ENCODE measurements at places on chromosomes 4 and X.

DNA sequence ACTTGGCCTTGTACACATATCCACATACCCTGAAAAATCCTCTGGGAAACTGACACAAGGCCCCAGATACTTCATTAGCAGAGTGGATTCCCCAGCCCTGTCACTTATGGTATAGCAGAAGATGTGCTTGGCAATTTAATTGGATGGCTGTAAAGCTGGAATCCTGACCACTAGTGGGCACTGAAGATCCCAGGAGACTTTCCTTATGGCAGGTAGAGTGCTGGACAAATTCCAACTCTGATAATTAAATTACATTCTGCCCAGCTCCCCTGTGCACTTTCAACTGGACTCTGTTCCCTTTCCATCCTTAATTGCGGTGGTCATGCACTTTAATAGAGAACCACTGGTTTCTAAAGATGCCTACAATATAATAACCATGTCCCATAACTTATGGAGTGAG is 119.8 kb downstream of the DCK start:
- no peak for DNase-seq

- no peak for DNase-seq
These were observed 708 bp downstream of the BCLAF3 start for GRCh38 chrX:19990151-19990555.

GRCh38 chrX:149633511-149633910 is 1.9 kb upstream of the TMEM185A start:
- DNase-seq, result no peak

- DNase-seq, result peak; percentile 27
These were observed 654 bp upstream of the DDIT4L start for GRCh38 chr4:100190643-100191600.

DNA sequence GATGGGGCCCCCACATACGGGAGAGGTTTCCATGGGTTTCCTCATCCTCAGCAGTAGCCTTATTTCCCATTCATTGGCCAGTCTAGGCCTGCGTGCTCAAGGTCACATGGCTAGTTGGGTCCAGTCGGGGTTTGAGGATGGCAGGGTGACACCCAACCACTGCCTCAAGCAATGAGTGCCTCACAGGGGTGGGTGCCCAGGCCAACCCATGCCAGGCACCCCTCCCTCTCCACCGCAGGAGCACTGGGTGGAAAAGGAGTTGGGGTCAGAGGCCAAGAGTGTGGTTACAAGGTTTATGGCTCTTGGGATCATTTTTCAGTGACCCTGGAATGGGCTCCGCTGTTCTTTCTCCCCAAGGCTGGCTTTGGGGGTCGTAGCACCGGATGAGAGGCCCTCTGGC is 3.1 kb downstream of the NSG1 start:
- DNase-seq, result no peak

DNA sequence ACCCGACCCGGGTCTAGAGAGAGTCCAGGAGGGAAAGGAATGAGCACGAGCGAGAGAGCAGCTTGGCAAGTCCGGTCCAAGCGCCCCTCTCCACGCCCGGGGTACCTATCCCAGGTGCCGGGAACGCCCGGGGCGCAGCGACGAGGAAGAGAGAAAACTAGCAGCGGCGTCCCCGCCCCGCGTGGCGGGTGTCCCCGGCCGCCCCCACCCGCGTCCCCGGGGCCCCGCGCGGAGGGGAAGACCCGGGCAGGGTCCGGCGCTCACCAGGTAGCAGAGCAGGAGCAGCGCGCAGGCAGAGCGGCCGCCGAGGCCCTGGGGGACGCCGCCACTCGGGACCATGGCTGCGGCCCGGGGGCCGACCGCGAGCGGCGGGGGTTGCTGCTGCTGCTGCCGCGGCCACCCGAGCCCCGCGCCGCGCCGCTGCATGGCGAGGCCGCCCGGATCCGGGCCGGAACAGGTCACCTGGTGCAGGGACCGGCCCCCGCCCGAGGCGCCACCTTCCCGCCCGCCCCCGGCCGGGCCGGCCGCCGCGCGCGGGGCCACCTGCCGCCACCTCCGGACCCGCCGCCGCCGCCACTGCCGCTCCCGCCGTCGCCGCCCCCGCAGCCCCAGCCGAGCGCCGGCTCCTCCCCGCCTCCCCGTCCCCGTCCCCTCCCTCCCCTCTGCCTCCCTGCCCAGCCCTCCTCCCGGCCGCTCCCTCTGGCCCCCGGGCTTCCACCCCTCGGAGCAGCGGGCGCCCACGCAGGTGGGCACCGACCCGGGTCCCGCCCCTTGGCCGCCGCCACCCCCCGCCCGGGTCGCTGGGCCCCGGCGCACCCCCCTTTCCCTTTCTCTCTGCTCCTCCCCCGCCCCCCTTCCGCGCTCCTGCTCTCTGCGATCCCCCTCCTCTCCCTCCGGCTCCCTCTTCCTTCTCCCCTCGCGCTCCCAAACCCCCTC is at the start of gene SEL1L3:
TSS of gene SEL1L3 (minus strand) at position 578 of the 936 bp plus-strand sequence. CDS start at position 426, 152 bp downstream.
- no peak for DNase-seq

GRCh38 chr4:139658185-139658584 is 7.4 kb upstream of the MGST2 start:
- no peak for DNase-seq

- DNase-seq, result no peak
These were observed 17.5 kb downstream of the RFC1 start for GRCh38 chr4:39348371-39349315.

All from skeletal muscle cell (primary cell).